Heart left ventricle (tissue), 16 donors: ENCODE measurements at places on chromosomes 5 and 9. TPM values are rescaled to one million over a fixed set of nuclear protein-coding genes. Genes with fewer than 3 reads are reported as not detected.

TRAF2 gene
- 28.3 TPM for polyA plus RNA-seq

C8G gene
- polyA plus RNA-seq: 3.1 TPM

GRCh38 chr5:133311176-133311575, 259.4 kb downstream of the HSPA4 start:
- no peak overlapping the region for H3K27ac ChIP-seq
- no peaks in the 10 kb centered on the region for H3K4me1 ChIP-seq
- no peak for DNase-seq

DNA sequence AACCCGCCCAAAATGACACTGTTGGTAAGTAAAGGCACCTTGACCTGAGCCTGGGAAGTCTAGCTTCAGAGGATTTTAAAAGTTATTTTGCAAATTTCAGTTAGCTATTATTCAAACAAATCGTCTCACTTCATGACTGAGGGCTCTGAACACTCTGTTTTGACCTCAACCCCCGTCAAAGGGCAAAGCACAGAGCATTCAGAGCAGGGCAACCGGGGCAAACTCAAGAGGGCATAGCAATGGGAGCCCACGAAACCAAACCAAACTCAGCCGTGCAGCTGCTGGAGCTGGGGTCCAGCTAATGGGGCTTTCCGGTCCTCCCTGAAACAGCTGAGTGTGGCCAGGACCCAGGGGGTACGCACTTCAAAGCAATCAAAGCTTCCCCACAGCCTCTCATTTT, 1.6 kb downstream of the C9 start:
- no peaks in the 10 kb centered on the region for H3K36me3 ChIP-seq
- no peaks in the 10 kb centered on the region for H3K27me3 ChIP-seq
- H3K4me1 ChIP-seq: no peaks in the 10 kb centered on the region
- H3K4me3 ChIP-seq: no peak overlapping the region

SPINK5 gene
- 2.3 TPM for polyA plus RNA-seq

GRCh38 chr5:1765141-1765879, 34.3 kb downstream of the MRPL36 start:
- no peak for DNase-seq
- H3K4me1 ChIP-seq: no peaks in the 10 kb centered on the region
- no peaks in the 10 kb centered on the region for H3K36me3 ChIP-seq
- no peak overlapping the region for H3K4me3 ChIP-seq
